Glomerular endothelial cell (primary cell): ENCODE measurements at places on chromosomes 5 and 9. TPM values are rescaled to one million over a fixed set of nuclear protein-coding genes. Genes with fewer than 3 reads are reported as not detected.

DNA sequence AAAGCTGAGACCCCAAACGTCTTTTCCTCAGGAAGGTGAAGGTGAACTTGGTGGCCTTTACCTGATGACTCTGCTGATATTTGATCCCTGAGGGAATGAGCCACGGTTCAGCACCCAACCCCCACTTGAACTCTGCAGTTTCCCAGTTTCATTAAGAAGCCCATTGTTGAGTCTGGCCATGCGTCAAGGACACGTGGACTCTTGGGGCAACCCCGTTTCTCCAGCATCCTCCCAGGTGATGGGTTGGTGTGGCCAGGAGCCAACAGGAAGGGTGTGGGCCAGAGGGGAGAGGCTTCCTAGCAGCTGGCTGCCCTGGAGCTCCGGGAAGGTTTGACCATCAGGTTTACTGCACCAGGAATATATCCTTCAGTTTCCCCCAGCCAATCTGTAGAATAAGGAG lies 59.5 kb upstream of the GNE start:
- DNase-seq, result no peak

Gene TYRP1
- total RNA-seq, result not detected in 2 replicates

GRCh38 chr9:99259231-99259918 lies 37.3 kb downstream of the SEC61B start:
- no peak for DNase-seq

Gene OR13C2
- total RNA-seq, result not detected in 2 replicates

DNA sequence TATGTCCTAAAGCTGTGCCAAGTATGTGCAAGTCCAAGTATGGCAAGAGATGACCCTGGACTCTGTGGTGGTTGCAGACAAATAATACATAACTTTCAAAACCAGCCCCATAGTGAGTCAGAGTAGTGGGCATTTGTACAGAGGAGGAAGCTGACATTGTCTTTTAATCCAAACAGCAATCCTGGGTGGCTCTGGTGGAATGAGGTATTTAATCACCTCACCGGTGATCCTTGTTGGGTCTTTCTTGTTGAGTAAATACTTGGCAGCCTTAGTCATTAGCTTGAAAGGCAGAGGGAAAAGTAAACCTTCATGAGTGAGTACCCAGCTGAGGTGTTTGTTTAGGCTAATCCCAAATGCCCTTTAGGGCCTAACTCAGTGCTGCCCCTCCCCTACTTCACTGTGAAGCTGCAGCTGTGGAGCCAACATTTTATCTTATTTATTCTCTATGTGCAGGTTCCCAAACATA lies 148.7 kb upstream of the SLC12A2 start:
- no peak for DNase-seq

- no peak for DNase-seq
Observed at GRCh38 chr5:62633243-62633642, 54.6 kb downstream of the LRRC70 start.

- no peak for DNase-seq
Observed at GRCh38 chr9:106941916-106942315, 79.0 kb downstream of the ZNF462 start.

- DNase-seq, result no peak
Observed at GRCh38 chr5:178668579-178668978, 41.7 kb upstream of the CLK4 start.

DNA sequence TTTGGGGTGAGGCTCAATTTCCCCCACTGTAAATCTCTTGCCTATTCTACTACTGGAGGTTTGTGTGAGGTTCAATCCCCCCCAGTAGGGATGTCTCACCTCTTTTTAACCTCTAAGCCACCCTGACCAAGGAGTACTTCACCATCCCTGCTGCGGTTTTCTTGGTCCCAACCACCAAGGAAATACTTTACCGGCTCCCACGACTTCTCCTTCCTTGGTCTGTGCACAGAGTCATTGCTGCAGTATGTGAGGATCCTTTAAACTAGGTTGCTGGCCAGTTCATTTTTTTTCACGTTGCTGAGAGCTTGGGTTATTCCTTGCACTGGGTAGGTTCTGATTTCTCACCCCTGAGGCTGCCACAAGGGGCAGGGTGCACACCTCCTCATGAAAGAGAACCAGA lies 22.5 kb upstream of the HMGCS1 start:
- DNase-seq, result no peak

Gene NSMF
- 53.7 and 74.7 TPM in 2 replicates for total RNA-seq

Gene PCDHB10
- total RNA-seq, result 1.1 and 1.3 TPM in 2 replicates

Gene TMEM141
- 69.7 and 113 TPM in 2 replicates for total RNA-seq

DNA sequence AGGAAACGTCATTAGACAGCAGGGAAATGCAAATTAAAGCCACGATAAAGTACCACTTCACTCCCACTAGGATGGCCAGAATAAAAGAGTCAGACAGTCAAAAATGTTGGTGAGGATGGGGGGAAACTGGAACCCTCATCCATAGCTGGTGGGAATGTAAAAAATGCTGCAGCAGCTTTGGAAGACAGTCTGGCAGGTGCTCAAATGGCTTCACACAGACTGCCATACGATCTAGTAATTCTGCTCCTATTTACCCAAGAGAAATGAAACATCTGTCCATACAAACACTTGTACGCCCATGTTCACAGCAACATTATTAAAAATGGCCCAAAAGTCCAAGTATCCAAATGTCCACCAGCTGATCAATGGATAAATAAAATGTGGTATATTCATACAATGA lies 158.9 kb upstream of the PHYKPL start:
- no peak for DNase-seq

- DNase-seq, result no peak
Observed at GRCh38 chr9:128898382-128898781, 16.4 kb downstream of the LRRC8A start.

DNA sequence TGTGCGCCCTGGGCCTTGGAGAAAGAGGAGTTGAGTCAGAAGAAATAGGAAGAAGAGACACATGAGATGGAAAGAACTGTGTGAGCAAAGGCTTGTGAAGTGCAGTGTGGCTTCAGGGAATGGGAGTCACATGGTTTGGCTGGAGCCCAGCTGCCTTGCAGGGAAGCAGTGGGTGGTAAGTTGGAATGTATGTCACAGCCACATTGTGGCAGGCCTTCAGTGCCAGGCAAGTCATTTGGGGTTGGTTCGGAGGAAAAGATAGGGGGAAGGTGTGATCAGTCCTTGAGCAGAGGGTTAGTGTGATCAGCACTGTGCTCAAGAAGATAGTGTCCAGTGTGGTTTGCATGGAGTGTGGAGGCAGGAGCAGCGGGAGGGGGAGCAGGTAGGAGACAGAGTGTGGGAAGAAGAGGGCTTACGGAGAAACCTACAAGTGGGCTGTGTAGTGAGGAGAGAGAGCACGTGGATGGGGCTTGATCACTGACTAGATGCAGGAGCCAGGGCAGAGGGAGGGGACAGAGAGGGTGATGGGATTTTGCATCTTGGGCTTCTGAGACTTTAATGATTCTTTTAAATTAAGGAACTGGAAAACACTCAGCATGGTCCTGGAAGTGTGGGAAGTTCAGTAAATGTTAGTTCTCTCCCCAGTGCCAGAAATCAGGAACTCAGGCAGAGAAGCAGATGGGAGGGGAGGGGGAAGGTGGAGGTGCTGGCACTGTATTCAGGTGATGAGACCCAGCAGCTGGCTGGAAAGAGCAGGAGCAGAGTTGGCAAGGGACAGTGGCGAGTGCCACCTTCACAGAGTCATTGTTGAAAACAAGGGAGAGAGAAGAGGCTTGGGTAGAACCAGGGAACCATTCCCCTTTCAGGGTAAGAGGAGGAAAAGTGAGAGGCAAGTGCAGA lies 46.6 kb downstream of the ARHGAP26 start:
- no peak for DNase-seq

- no peak for DNase-seq
Observed at GRCh38 chr9:95313010-95313498, 4.5 kb downstream of the FANCC start.

- peak; percentile 16 for DNase-seq
Observed at GRCh38 chr5:96997265-96997859, 61.5 kb downstream of the LNPEP start.

DNA sequence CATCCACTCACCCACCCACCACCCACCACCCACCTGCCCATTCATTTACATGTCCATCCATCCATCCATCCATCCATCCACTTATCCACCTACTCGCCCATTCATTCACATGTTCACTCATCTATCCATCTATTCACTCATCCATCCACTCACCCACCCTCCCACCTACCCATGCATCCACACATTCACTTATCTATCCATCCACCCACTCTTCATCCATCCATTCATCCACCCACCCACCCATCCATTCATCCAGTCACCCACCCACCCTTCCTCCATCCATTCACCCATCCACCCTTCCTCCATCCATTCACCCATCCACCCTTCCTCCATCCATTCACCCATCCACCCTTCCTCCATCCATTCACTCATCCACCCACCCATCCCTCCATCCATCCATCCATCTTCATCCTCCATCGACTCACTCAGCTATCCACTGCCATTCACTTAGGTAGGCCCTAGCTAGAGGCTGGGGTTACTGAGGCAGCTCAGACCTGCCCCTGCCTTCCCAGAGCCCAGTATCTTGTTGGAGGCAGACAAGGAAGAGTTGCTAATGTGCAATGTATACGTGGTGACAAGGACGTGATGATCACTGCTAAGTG lies 12.7 kb downstream of the TSPAN17 start:
- DNase-seq, result no peak

Gene LMBRD2
- 3.8 and 4.3 TPM in 2 replicates for total RNA-seq

Gene PCDHA9
- 0.06 and 0.19 TPM in 2 replicates for total RNA-seq

Gene RNF183
- total RNA-seq, result not detected in 2 replicates

- peak; percentile 7 for DNase-seq
Observed at GRCh38 chr9:33415501-33416038, 13.2 kb upstream of the AQP7 start.
